ENCODE measurements at places on chromosomes 16 and 17.

DNA sequence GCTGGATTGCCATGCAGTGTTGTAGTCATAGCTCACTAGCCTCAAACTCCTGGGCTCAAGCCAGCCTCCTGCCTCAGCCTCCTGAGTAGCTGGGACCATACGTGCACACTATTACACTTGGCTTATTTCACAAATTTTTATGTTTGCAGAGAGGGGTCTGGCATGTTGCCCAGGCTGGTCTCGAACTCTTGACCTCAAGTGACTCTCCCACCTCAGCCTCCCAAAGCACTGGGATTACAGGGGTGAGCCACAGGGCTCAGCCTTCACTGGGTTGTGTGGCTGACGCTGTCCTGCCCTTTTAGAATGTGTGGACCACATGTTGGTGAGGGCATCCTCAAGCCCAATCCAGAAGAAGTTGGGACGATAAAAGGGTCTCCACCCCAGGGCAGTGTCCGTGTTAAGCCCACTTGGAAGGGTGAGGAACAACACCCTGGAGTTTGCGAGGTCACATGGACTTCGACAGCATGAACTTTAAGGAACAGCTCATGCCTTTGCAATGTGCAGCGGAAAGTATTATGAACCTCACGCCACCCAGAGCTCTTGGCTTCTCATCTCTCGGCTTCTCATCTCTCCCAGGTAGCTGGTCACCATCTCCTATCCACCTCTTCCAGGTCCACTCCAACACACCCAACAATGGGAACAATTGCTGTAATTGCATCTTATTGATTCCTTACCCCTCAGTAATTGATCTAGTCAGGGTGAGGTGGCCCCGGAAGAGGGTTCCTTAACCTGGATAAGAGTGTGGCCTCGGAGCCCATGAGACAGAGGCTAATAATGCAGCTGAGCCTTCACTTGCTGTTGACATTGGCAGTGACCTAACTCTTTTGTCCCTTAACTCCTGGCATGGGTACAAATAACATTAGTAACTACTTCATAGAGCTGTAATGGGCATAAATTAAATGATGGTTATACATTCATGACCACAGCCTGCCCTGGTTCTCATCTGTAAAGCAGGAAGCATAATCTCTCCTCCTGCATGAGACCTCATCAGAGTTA lies 6.7 kb downstream of the FOXL1 start:
- DNase-seq = peak; percentile 41

DNA sequence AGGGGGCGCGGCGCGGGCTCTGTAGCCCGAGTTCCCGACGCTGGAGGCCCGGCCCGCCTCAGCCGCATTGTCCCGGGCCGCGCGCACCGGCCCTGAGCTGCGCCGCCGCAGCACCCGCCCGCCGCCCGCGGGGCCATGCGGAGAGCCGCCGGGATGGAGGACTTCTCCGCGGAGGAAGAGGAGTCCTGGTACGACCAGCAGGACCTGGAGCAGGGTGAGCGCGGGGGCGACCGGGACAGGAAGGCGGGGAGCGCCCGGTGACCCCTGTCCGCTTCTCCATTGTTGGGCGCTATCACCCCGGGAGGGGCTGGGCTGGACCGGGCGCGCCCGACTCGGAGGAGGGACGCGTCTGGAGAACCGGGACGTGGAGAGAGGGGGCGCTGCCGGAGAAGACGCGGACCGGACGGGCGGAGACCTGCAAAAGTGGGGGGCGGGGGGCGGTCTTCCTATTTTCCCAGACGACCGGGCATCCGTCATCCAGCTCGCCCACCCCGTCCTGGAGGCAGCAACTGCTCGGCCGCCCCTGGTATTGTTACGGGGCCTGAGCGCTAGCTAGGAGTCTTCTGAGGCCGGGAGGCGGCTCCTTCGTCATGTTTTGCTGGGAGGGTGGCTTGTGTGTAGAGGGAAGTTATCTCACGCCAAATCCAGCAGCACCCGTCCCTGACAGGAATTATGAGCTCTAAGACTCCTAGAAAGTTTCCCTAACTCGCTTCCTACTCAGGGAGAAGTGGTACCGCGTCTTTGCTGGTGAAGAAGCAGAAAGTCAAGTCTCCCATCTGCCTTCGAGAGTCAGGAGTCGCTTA lies 678 bp downstream of the CDR2L start:
- DNase-seq = peak; percentile 91

- no peak for DNase-seq
These were observed 53.0 kb downstream of the TUBD1 start for GRCh38 chr17:59839651-59840328.

DNA sequence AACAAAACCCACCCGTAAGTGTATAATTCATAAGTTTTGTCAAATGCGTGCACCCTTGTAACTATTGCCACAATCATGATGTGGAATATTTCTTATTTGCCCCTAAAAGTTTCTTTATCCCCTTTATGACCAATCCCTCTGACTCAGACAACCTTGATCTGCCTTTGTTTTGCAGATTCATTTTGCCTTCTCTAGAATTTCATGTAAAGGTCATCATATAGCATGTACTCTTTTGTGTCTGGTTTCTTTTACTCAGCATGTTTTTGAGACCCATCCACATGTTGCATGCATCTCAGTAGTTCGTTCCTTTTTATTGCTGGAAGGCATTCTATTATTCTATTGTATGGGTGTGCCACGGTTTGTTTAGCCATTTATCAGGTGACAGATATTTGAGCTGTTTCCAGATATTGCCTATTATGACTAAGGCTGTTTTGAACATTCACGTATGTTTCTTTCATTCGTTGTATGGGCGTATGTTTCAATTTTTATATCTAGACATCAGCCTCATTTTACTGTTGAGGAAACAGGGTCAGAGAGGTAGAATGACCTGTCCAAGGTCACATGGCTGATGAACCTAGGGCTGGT lies 192.4 kb downstream of the RAB11FIP4 start:
- no peak for DNase-seq

Data from right forelimb (tissue), 1 donor.